ENCODE measurements at places on chromosomes 11 and 22. TPM values are rescaled to one million over a fixed set of nuclear protein-coding genes. Genes with fewer than 3 reads are reported as not detected.

DNA sequence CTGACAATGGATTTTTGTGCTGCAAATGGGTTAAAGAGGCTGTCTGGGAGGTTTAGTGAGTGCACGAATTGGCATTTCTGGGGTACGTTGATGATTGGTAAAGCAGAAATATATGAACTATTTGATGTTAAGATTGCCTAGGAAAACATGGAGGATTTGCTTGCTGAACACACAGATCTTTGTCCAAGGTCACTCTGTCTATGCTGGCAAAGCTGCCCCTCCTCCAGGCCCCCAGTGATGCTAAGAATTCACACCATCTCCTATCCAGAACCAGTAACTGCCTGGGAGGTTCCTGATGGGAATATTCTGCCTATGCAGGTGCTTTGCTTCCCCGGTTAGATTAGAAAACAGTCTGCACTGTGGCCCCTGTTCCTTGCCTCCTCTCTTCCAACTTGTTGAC, 5.8 kb downstream of the MTNR1B start:
- H3K4me3 ChIP-seq = no peak overlapping the region
- DNase-seq = no peak
- H3K27ac ChIP-seq = no peak overlapping the region
- no peaks in the 10 kb centered on the region for H3K4me1 ChIP-seq

- DNase-seq = peak; percentile 85
- no peak overlapping the region for H3K4me3 ChIP-seq
- peak overlapping the region; percentile 62 for H3K27ac ChIP-seq
- H3K27me3 ChIP-seq = no peaks in the 10 kb centered on the region
Observed at GRCh38 chr22:24134090-24134846, 47.0 kb upstream of the SUSD2 start.

DNA sequence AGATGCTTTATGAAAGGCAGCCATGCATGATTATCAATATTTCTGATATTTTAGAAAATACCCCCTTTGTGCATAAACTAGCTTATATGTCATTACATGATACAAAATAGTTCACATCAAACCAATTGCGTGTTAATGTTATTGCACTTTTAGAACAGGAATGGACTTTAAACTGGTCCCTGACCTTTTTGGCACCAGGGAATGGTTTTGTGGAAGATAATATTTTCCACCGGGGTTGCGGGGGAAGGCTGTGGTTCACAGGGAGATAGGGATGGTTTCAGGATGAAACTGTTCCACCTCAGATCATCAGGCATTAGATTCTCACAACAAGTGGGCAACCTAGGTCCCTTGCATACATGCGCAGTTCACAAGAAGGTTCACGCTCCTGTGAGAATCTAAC, 16.5 kb upstream of the LGR4 start:
- H3K4me3 ChIP-seq = no peak overlapping the region
- no peak overlapping the region for H3K27ac ChIP-seq
- H3K27me3 ChIP-seq = no peaks in the 10 kb centered on the region
- DNase-seq = no peak
- no peaks in the 10 kb centered on the region for H3K4me1 ChIP-seq

DNA sequence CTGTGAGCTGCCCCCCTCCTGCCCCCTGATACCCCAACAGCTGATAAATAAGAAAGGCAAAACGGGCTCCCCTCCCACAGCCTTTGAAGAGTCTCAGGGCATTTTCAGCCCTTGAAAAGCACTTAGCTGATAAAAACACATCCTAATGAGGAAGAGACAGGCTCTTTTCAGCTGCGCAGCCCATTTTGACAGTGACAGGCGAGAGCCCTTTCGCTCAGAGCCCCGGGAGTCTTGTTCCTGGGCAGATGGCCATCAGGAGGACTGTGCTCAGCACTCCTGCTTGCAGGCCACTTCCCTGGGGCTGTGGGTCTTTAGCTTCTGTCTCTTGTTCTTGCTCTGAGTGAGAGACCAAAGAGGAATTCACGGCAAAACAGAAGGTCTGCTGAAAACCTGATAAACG, 757.2 kb downstream of the BRD1 start:
- H3K27me3 ChIP-seq = no peaks in the 10 kb centered on the region
- no peak for DNase-seq
- H3K4me1 ChIP-seq = no peaks in the 10 kb centered on the region
- H3K27ac ChIP-seq = no peak overlapping the region
- no peak overlapping the region for H3K4me3 ChIP-seq

DNA sequence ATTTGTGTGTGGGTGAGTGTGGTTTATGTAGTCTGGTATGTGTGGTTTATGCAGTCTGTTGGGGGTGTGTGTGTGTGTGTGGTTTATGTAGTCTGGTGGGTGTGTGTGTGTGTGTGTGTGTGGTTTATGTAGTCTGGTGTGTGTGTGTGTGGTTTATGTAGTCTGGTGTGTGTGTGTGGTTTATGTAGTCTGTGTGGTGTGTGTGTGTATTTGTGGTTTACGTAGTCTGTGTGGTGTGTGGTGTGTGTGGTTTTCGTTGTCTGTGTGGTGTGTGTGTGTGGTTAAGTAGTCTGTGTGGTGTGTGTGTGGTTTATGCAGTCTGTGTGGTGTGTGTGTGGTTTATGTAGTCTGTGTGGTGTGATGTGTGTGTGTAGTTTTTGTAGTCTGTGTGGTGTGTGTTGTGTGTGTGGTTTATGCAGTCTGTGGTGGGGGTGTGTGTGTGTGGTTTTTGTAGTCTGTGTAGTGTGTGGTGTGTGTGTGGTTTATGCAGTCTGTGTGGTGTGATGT, 26.2 kb upstream of the PARVG start:
- no peaks in the 10 kb centered on the region for H3K4me1 ChIP-seq
- H3K4me3 ChIP-seq = no peak overlapping the region
- H3K27ac ChIP-seq = no peak overlapping the region
- H3K27me3 ChIP-seq = no peaks in the 10 kb centered on the region
- DNase-seq = no peak

- DNase-seq = no peak
- H3K36me3 ChIP-seq = no peaks in the 10 kb centered on the region
- H3K27me3 ChIP-seq = no peaks in the 10 kb centered on the region
- H3K27ac ChIP-seq = no peak overlapping the region
Observed at GRCh38 chr11:70536051-70536877, 137.9 kb downstream of the CTTN start.

GRCh38 chr11:122664188-122664587, 8.7 kb downstream of the UBASH3B start:
- peaks cover 45% of the 10 kb centered on the region for H3K4me1 ChIP-seq
- no peaks in the 10 kb centered on the region for H3K27me3 ChIP-seq
- DNase-seq = no peak
- H3K27ac ChIP-seq = no peak overlapping the region
- H3K36me3 ChIP-seq = peaks cover 14% of the 10 kb centered on the region

DNA sequence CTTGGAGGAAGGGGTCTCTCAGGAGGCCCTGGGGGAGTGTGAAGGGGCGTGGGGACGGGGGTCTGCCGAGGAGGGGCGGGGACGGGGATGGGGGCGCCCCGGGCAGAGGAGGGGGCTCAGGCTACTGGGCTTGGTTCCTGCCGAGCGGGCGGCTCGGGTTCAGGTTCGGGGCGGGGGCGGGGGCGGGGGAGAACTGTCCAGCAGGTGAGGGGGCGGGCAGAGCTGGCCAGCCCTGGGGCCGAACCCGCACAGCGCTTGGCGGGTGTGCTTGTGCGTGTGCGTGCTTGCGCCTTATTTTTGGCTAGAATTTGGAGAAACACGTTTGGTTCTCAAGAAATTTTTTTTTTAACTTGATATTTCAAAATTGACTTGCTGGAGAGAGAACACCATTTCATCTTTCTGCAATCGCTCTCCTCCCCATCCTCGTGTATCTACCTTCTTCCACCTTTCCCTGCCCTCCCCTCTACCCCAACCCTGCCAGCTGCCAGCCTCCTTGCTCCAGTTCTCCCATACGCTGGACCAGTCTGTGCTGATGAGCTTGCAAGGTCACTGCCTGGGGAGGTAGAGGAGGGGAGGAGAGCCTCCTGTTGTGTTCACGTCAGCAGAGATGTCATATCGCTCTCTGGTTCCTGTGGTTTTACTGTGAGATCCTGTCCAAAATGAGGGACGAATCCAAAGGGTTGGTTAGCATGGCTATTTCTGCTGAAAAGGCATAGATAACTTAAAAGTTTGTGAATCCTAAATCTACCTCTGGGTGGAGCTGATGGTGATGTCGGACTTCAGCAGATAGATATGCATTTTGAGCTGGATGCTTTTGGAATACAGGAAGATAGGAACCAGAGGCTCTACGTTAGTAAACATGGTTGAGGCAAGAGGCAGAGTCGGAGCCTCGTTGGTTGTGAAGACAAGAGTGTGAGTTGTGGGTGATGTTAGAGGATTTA, 668 bp downstream of the MADD start:
- H3K4me1 ChIP-seq = peaks cover 27% of the 10 kb centered on the region
- DNase-seq = no peak
- no peaks in the 10 kb centered on the region for H3K27me3 ChIP-seq
- H3K27ac ChIP-seq = peak overlapping the region; percentile 95

DNA sequence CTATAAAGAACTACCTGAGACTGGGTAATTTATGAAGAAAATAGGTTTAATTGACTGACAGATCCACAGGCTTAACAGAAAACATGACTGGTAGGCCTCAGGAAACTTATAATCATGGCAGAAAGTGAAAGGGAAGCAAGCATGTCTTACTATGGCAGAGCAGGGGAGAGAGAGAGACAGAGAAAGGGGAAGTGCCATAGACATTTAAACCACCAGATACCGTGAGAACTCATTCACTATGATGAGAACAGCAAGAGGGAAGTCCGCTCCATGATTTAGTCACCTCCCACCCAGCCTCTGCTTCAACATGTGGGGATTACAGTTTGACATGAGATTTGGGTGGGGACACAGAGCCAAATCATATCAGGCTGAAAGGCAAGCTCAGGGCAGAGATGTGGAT, 327.1 kb upstream of the DDI1 start:
- H3K4me3 ChIP-seq = no peak overlapping the region
- no peak for DNase-seq
- H3K36me3 ChIP-seq = no peaks in the 10 kb centered on the region
- no peaks in the 10 kb centered on the region for H3K4me1 ChIP-seq
- H3K27me3 ChIP-seq = no peaks in the 10 kb centered on the region

GRCh38 chr22:30208631-30209603, 37.6 kb downstream of the LIF start:
- H3K27me3 ChIP-seq = no peaks in the 10 kb centered on the region
- no peak overlapping the region for H3K4me3 ChIP-seq
- H3K27ac ChIP-seq = no peak overlapping the region
- no peak for DNase-seq

DNA sequence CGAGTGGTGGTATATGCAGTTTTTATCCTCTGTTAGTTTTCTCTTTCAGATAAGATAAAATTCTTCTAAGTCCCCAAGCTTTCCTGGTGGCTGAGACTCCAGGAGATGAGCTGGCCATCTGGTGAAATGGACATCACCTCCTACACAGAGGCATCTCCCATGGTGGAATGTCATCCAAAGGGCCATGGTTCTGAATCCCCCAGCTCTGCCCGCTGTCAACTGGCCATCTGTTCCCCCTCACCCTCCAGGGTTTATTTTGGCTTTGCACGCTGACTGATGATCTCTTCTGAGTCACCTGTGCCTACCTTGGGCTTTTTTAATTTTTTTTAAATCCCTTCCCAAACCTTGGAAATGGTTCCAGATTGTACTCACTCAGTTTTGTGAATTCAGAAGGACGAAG, 142.2 kb downstream of the HIPK3 start:
- DNase-seq = no peak
- H3K4me3 ChIP-seq = no peak overlapping the region
- H3K27me3 ChIP-seq = no peaks in the 10 kb centered on the region
- H3K4me1 ChIP-seq = no peaks in the 10 kb centered on the region
- no peak overlapping the region for H3K27ac ChIP-seq

GRCh38 chr22:45166932-45167331, 3.2 kb downstream of the NUP50 start:
- H3K27ac ChIP-seq = no peak overlapping the region
- no peaks in the 10 kb centered on the region for H3K27me3 ChIP-seq
- H3K4me1 ChIP-seq = peaks cover 37% of the 10 kb centered on the region
- peaks cover 23% of the 10 kb centered on the region for H3K36me3 ChIP-seq
- no peak for DNase-seq

DNA sequence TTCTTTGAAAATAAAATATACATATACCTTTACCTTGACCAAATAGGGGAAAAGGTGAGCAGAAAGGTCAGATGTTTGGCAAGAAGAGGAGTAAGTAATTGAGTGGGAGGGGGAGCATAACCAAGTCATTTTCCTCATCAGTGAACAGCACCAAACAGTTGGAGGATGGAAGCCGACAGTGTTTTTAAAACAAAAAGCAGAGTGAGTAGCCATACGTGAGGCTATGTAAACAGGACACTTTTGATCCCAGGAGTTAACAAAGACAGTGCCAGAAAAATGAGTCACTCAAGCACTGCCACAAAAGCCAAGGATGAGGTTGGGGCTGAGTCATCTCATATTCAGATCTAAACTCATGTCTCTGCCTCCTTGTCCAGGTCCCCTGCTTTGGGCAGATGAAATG, 734.7 kb downstream of the KCNA4 start:
- no peak overlapping the region for H3K4me3 ChIP-seq
- no peaks in the 10 kb centered on the region for H3K36me3 ChIP-seq
- DNase-seq = no peak
- no peaks in the 10 kb centered on the region for H3K27me3 ChIP-seq

DNA sequence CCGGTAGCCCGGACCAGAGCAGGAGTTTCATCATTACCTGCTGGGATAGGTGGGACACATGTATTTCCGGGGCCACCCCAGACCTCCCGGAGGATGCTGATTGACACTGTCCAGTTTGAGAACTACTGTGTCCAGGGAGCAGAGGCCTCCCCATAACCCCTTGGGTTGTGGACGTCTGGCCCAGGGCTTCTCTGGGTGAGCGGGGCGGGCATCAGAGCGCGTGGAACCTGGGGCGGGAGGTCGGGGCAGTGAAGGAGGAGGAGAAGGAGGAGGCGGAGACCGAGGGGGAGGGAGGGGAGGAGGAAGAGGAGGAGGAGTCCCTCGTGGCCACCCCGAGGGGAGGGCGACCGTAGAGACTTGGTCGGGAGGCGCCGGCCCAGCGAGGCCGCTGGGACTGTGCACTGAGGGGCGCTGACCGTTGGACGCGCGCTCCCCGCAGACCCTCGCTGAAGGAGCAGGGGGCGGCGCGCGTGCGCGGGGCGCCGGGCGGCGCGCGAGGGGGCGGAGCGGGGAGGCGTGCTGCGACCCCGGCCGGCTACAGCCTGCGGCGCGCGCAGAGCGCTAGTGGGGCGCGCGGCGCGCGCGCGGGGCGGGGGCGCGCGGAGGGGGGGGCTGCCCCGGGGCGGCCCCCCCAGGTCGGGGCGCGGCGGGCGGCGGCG, at the start of gene GRK3:
Gene GRK3, plus strand, starts transcription at position 356 of the 659 bp plus-strand sequence. CDS start 366 bp downstream, outside the sequence.
- H3K4me1 ChIP-seq = peaks cover 11% of the 10 kb centered on the region
- H3K27ac ChIP-seq = peak within 1 kb of the TSS; percentile 55
- peak; percentile 46 for DNase-seq
- peak within 1 kb of the TSS; percentile 57 for H3K4me3 ChIP-seq
- no peaks in the 10 kb centered on the region for H3K27me3 ChIP-seq

DDIAS gene
- 11.8 TPM for total RNA-seq

VWA5A gene
- 8.7 TPM for total RNA-seq

PPP1CA gene
- total RNA-seq = 320 TPM

CYTH4 gene
- total RNA-seq = 135 TPM

DBX1 gene
- total RNA-seq = not detected

DAGLA gene
- 0.22 TPM for total RNA-seq

SYCE3 gene
- not detected for total RNA-seq

TMEM121B gene
- total RNA-seq = 0.24 TPM

Data from naive thymus-derived CD4-positive, alpha-beta T cell (primary cell).